ENCODE measurements at places on chromosomes 13 and 19. TPM values are rescaled to one million over a fixed set of nuclear protein-coding genes. Genes with fewer than 3 reads are reported as not detected.

DNA sequence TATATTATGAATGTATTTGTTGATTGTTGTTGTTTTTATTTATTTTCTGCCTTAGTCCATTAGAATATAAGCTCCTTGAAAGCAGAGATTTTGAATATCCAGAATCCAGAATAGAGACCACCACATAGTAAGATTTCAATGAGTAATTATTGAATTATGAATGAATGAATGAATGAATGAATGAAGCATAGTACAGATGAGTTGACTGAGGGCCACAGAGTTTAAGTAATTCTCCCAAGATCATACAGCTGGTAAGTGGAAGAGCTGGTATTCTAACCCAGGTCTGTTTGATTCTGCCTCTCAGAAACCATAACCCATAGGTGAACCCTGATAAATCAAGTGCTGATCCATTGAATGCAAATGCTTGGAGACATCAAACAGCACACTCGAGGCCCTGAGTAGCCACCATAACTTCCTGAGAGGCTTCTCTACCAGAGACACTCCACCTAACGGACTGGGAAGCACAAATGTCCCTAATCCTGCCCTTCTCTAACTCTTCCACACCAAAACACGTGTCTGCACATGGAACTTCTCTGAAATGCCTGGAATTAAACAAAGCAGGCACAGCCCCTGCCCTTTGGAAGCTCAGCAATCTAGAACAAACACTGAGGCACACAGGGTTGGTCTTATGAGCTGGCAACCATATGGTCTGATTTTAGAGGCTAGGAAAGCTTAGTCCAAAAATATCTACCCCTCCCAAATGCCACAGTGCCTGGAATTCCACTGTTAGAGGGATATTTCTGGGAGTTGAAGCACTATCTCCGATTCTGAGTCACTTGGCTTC is 190.1 kb downstream of the FOXO1 start:
- no peak for DNase-seq

GRCh38 chr13:76164290-76164689 is 528.2 kb downstream of the LMO7 start:
- DNase-seq, result no peak

DNA sequence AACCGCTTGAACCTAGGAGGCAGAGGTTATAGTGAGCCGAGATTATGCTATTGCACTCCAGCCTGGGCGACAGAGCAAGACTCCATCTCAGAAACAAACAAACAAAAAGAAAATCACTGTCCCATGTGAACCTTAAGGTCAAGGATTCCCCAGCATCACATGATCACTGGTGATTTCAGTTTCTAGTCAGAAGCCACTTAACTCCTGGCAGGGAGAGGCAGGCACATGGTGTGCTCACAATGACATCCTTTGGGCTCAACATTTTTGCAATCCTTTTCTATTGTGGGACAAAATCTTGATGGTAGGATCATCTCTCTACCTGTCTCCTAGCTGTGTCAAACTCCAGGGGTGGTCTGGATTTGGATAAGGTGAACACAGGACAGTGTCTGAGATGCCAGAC is 12.1 kb downstream of the AKAP8 start:
- no peak for DNase-seq

C1QTNF9B gene
- total RNA-seq, result not detected

- DNase-seq, result no peak
Observed at GRCh38 chr13:44299152-44299943, 74.3 kb upstream of the SERP2 start.
